ENCODE measurements at places on chromosomes 1 and 21.
A peak's percentile ranks its signal among the peaks of the same experiment; 100 is the strongest.

DNA sequence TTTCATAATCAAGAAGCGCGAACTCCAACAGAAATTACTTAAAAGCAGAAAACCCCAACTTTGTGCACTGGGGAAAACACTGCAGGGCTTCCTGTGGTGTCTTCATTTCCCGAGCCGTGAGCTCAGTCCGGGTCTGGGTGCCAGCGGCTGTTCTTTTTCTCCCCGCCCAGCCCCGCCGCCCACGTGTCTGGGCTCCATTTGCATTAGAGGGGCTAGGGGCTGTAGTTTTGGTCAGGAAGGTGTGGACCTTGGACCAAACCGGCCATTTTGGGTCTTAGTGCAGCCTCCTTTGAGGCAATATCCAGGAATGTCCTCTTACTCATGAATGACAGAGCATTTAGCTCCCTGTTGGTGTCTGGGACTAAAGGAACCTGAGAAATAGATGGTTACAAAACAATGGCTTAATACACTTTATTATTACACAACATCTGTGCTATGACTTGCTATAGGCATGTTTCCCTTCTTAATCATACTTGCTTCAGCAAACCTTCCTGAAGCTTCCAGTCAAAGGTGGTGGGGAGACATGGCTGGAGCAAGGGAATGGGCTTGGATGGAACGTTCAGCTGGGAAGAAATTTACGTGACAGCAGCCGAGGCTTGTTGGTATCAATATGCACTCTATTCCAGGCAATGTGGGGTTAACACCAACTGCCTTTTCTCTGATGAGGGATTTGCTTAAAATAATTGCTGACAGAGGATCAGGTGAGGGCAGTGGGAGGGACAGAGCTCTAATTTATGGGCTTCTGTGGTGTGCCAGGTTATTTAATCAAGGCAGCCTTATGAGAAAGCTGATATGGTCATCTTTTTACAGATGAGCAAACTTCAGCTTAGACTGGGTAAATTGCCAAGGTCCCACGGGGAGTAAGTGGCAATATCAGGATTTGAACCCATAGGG is 1.1 kb downstream of the AGTRAP start:
- H3K36me3 ChIP-seq, result no peaks in the 10 kb centered on the region
- H3K4me3 ChIP-seq, result peak overlapping the region; percentile 81
- no peaks in the 10 kb centered on the region for H3K4me1 ChIP-seq
- DNase-seq, result peak; percentile 37
- H3K27me3 ChIP-seq, result no peaks in the 10 kb centered on the region

GRCh38 chr21:31576428-31576827 is 83.1 kb upstream of the SOD1 start:
- no peaks in the 10 kb centered on the region for H3K27me3 ChIP-seq
- H3K36me3 ChIP-seq, result no peaks in the 10 kb centered on the region
- no peak overlapping the region for H3K27ac ChIP-seq

GRCh38 chr1:50109116-50109515 is 396 bp downstream of the ELAVL4 start:
- no peaks in the 10 kb centered on the region for H3K36me3 ChIP-seq
- H3K4me1 ChIP-seq, result no peaks in the 10 kb centered on the region
- no peak overlapping the region for H3K4me3 ChIP-seq
- no peak overlapping the region for H3K27ac ChIP-seq
- no peaks in the 10 kb centered on the region for H3K27me3 ChIP-seq

DNA sequence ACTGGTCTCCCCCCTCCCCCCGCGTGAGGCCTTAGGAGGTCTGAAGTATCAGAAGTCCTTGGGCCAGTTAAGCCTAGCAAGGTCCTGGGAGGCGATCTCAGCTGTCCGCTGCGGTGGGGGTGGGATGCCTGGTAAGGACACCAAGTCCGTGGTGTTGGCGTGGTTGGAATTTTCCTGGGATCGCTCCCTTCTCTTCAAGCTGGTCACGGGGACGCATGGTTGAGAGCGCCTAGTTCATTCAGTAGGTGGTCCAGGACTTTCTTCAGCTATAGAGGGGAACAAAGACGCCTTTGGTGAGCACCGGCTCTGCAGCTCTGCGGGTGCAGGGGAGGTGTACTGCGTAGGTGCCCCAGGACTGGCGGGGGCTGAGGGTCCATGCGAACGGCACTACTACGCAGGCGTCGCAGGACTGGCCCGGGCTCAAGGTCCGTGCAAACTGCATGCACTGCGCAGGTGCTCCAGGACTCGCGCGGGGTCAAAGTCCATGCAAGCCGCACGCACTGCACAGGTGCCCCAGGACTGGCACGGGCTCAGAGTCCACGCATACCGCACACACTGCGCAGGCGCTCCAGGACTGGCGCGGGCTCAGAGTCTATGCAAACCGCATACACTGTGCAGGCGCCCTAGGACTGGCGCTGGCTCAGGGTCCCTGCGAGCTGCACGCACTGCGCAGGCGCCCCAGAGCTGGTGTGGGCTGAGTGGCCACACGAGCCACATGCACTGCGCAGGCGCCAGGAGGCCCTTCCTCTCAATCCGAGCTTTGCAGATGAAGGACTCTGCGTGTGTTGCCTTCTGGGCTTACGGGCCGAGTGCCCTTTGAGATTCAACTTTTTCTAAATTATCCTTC is 36.6 kb upstream of the HMGN1 start:
- H3K4me1 ChIP-seq, result peaks cover 2% of the 10 kb centered on the region
- no peaks in the 10 kb centered on the region for H3K27me3 ChIP-seq
- H3K27ac ChIP-seq, result no peak overlapping the region
- DNase-seq, result no peak
- H3K36me3 ChIP-seq, result no peaks in the 10 kb centered on the region

DNA sequence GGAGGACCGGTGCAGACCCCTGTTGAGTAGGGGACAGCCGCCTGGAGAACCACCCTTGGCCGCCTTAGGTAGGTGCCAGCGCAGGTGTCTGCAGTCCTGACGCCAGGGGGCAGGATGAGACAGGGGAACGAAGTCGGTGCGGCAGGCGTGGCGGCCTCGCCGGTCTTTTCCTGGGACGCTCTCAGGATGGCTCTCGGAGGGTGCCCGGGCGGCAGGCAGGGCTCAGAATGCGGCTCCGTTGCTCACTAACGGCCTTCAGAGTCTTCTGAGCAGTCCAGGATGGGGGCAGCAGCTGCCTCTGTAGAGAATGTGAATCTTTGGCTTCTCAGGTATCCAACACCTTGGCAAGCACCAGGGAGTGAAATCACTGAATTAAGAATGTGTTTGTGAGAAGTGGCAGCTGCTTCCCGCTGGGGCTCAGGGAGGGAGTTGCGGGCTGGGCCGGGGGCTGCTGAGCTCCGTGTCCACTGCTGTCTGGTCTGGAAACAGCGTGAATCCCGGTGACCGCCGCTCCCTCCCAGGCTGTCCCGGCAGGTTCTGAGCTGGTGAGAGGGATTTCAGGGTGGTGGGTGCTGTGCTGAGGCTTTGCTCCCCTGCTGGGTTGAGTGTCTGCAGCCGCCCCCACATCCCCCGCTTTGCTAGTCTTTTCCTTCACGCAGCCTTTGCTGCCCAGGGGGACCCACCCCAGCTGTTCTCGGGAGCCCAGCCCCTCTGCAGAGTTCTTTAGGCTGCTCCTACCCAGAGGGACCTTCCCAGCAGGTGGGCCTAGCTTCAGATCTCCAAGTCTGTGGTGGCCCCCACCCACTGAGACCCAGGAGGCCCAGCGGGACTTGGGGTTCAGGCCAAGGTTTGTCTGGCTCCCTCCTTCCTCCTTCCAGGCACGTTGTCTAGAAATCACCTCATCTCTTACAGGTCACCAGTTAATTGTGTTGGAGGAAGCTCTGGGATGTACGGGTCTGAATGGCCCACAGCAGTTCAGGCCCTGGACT is 11.1 kb upstream of the C1orf174 start:
- H3K27ac ChIP-seq, result no peak overlapping the region
- no peak overlapping the region for H3K4me3 ChIP-seq
- no peaks in the 10 kb centered on the region for H3K4me1 ChIP-seq
- peak; percentile 50 for DNase-seq
- no peaks in the 10 kb centered on the region for H3K36me3 ChIP-seq

- H3K36me3 ChIP-seq, result no peaks in the 10 kb centered on the region
- no peak overlapping the region for H3K27ac ChIP-seq
- H3K27me3 ChIP-seq, result no peaks in the 10 kb centered on the region
- H3K4me3 ChIP-seq, result no peak overlapping the region
- no peaks in the 10 kb centered on the region for H3K4me1 ChIP-seq
Observed at GRCh38 chr1:96367791-96368190, 353.8 kb upstream of the PTBP2 start.

- peaks cover 5% of the 10 kb centered on the region for H3K4me1 ChIP-seq
- no peak overlapping the region for H3K27ac ChIP-seq
- H3K4me3 ChIP-seq, result no peak overlapping the region
- H3K36me3 ChIP-seq, result no peaks in the 10 kb centered on the region
- no peak for DNase-seq
- H3K27me3 ChIP-seq, result peaks cover 7% of the 10 kb centered on the region
Observed at GRCh38 chr1:40786995-40787705, 3.6 kb downstream of the KCNQ4 start.

DNA sequence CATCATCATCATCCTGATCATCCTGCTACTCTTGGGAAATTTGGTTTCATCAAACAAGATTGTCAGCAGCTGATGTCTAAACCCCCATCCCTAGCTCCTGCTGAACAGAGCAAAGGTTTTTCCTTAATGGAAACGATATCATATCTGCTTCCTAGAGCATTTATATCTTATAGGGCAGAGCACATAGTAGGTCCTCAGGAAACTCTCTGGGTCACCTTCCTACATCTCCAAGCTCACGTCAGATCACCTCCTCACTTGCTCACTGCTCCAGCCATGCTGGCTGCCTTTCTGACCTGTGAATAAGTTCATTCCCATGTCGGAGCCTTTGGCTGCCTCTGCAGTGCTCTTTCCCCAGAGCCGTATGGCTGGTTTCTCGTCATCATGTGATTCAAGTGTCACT is 10.4 kb downstream of the FBXO2 start:
- H3K4me3 ChIP-seq, result no peak overlapping the region
- H3K27ac ChIP-seq, result no peak overlapping the region
- H3K4me1 ChIP-seq, result no peaks in the 10 kb centered on the region
- H3K36me3 ChIP-seq, result no peaks in the 10 kb centered on the region
- no peak for DNase-seq

GRCh38 chr1:150961756-150962155 is 12.9 kb downstream of the CERS2 start:
- H3K4me3 ChIP-seq, result no peak overlapping the region
- no peak overlapping the region for H3K27ac ChIP-seq
- DNase-seq, result no peak
- no peaks in the 10 kb centered on the region for H3K27me3 ChIP-seq
- peaks cover 36% of the 10 kb centered on the region for H3K36me3 ChIP-seq
- no peaks in the 10 kb centered on the region for H3K4me1 ChIP-seq

GRCh38 chr1:246155923-246156322 is 351.2 kb downstream of the SMYD3 start:
- DNase-seq, result no peak
- no peaks in the 10 kb centered on the region for H3K36me3 ChIP-seq
- no peak overlapping the region for H3K27ac ChIP-seq
- peaks cover 3% of the 10 kb centered on the region for H3K4me1 ChIP-seq
- no peaks in the 10 kb centered on the region for H3K27me3 ChIP-seq

GRCh38 chr1:224761245-224761644 is 145.1 kb downstream of the CNIH3 start:
- no peak overlapping the region for H3K4me3 ChIP-seq
- H3K4me1 ChIP-seq, result no peaks in the 10 kb centered on the region
- no peaks in the 10 kb centered on the region for H3K36me3 ChIP-seq
- no peak overlapping the region for H3K27ac ChIP-seq

DNA sequence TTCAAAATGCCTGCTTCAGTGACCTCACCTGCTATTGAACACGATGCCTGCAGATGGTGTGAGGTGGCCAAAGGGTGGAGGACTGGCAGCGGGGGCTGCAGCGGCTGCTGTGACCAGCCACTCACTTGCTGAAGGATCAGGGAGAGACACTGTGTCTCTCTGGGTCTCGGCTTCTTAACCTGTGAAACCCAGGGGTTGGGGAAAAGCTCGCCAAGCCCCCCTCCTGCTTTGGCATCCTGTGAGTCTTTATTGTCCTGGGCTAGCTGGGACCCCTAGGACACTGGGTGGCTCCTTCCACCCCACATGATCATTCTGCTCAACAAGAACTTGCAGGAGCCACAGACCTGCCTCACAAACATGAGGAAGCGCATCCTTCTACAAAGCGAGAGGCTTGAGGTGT is 112.8 kb downstream of the SIM2 start:
- no peaks in the 10 kb centered on the region for H3K36me3 ChIP-seq
- no peaks in the 10 kb centered on the region for H3K4me1 ChIP-seq
- H3K27me3 ChIP-seq, result no peaks in the 10 kb centered on the region
- H3K27ac ChIP-seq, result no peak overlapping the region
- H3K4me3 ChIP-seq, result no peak overlapping the region
- DNase-seq, result no peak

DNA sequence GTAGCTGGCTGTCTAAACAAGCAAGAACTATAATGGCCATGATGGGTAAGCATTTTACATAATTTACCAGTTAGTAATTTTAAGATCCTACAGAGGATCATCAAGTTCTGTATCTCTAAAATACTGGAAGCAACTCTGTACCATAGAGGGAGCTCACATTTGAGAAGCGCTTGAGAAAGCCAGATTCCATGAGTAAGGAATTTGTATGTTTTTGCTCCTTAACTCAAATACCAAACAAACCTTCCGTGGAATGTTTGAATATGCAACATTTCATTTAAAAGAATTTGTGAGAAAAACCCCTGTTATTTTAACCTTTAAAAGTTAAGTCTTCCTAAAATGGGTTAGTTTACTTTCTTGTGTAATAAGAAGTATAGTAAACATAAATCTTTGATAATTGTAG is 2.0 kb downstream of the TSHB start:
- no peak for DNase-seq
- H3K27me3 ChIP-seq, result no peaks in the 10 kb centered on the region
- H3K4me1 ChIP-seq, result 0 out of 2 replicates have a peak, but pooled peaks cover 1% of the 10 kb centered on the region
- no peak overlapping the region for H3K27ac ChIP-seq

DNA sequence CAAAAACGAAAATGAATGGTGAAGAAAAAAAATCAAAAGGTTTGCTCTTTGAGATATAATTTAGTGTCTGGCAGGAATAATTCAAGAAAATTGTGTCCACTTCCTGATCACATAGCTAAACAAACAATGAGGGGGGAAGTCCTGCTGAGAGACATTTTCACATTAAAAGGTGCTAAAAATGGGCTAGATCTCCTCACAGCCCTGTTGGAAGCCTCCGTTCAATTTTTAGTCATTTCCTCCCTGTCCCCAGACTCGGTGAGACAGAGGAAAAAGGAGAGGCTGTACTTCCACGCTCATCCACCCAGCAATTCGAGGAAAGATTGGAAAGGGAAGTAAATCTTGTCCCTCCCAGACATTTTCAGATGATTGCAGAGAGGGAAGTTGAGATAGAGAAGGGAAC is 103.7 kb downstream of the BARHL2 start:
- no peak overlapping the region for H3K4me3 ChIP-seq
- DNase-seq, result no peak
- no peaks in the 10 kb centered on the region for H3K4me1 ChIP-seq
- no peak overlapping the region for H3K27ac ChIP-seq
- no peaks in the 10 kb centered on the region for H3K36me3 ChIP-seq
- H3K27me3 ChIP-seq, result no peaks in the 10 kb centered on the region

- DNase-seq, result no peak
- peaks cover 30% of the 10 kb centered on the region for H3K36me3 ChIP-seq
Observed at GRCh38 chr1:160222546-160222945, 17.4 kb downstream of the PEA15 start.

Measured in iPS DF 6.9 (cell line).